ENCODE measurements at places on chromosomes 2 and 18. TPM values are rescaled to one million over a fixed set of nuclear protein-coding genes. Genes with fewer than 3 reads are reported as not detected.

The ALK gene
- not detected for total RNA-seq

The LBH gene
- 71.7 TPM for total RNA-seq

The ZBTB7C gene
- 0.11 TPM for total RNA-seq

The ANKRD62 gene
- total RNA-seq: not detected

The NYAP2 gene
- not detected for total RNA-seq

The SP140 gene
- total RNA-seq: 117 TPM

The LAMA3 gene
- total RNA-seq: 0.11 TPM

The ITGA6 gene
- 2.6 TPM for total RNA-seq

The ITSN2 gene
- total RNA-seq: 67.0 TPM

The RAD51AP2 gene
- not detected for total RNA-seq

The MDH1B gene
- total RNA-seq: 0.09 TPM

The ABCG8 gene
- total RNA-seq: not detected

The HIBCH gene
- total RNA-seq: 18.6 TPM

The CHST9 gene
- not detected for total RNA-seq

The CRYGC gene
- total RNA-seq: not detected

The TRIM54 gene
- not detected for total RNA-seq

The EEF1B2 gene
- total RNA-seq: 612 TPM

Data from T-helper 2 cell treated with Interferon-gamma antibody and Interleukin-4, amounts not matched to agents 100 ng/mL and 5 ng/mL, for 36 hours (primary cell).